ENCODE measurements at places on chromosomes 2 and 18. TPM values are rescaled to one million over a fixed set of nuclear protein-coding genes. Genes with fewer than 3 reads are reported as not detected.

CCDC68 gene
- total RNA-seq: 5.8 TPM

- DNase-seq: no peak
Measured at GRCh38 chr18:55013086-55013485, 53.8 kb upstream of the CCDC68 start.

GRCh38 chr2:140392824-140393223, 1612.6 kb upstream of the NXPH2 start:
- DNase-seq: no peak

GRCh38 chr18:13256444-13257305, 38.1 kb downstream of the LDLRAD4 start:
- DNase-seq: no peak

FSHR gene
- not detected for total RNA-seq

LOXHD1 gene
- not detected for total RNA-seq

GRCh38 chr18:55577812-55578539, 10.0 kb downstream of the TCF4 start:
- no peak for DNase-seq

EFHD1 gene
- 14.3 TPM for total RNA-seq

GRCh38 chr2:30145826-30146336, 926 bp upstream of the YPEL5 start:
- DNase-seq: no peak

ANO7 gene
- total RNA-seq: 0.36 TPM

DNA sequence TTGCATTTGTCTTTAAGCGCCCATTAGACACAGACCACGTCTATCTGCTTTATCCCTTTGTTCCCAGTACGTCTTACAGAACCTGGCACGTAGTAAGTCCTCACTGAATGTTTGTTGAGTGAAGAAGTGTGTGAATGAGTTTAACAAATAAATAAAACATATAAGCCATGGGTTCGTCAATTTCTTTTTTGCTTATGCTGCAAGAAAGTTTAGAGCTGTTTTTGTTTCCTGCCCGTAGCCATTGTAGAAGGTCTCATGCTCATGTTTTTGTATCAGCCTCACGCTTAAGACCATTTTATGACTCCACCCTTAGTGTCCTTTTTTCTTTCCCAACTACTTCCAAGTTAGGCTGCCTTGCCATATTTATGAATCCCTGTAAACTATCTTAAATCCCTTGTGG, 2.5 kb downstream of the ADD2 start:
- DNase-seq: no peak

DNA sequence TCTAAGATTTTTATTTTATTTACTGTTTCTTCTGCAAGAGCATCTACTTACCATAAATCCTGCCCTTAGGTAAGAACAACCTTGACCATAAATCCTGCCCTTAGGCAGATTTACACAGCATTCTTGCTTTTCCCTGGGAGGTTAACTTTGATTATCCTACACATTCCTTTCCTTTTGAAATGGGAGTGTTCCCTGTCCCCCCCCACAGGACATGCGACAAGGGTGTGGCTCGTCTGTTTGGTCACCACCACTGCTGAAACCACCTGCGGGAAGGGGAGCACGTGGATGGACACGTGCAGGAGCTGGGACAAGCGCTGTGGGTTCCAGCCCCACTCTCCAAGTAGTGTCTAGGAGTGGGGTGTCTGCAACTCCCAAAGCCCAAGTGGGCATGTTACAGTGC, 239.3 kb upstream of the SP5 start:
- DNase-seq: no peak

GRCh38 chr2:194730266-194730665, 926.8 kb upstream of the SLC39A10 start:
- DNase-seq: no peak

DNA sequence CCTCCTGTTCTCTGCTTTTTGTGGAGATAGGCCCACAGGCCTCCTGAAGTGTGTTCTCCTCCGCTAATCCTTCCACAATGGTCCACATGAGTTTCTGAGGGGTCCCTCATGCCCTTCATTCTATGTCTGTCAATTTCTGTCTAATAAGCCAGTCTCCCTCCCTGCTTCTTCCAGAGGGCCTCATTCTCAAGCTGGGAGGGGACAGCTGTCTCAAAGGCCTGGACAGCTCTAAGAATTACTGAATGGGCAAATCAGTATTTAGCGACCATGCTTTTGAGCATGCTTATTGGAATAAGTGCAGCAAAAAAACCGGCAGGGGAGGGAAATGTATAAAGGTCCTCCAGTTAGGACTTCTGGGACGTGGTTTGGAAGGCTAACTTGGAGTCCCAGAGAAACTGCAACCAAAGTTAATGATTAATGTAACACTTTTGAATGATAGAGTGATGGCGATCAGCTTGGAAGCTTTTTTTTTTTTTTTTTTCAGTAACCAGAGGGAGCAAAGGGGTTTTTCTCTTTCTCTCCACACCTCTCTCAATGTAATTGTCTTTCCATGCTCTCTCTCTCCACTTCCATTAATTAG, 890.7 kb upstream of the POU3F3 start:
- DNase-seq: no peak

KLF7 gene
- total RNA-seq: 6.9 TPM

DNA sequence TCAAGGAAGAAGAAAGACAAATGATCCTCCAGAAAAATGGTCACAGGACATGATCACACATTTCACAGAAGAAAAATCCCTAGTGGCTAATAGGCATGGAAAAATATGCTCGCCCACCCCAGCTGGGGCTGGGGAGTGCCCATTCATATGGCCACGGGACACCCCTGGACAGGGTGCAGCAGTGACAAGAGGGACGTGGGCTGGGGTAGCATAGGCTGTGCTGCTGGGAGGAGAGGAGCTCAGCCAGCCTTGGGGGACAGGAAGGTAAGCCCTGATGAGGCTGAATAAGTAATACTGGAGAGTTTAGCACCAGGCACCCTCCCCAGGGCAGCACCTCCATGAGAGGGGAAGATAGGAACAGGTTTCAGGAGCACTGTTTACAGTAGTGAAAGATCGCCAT, 254.9 kb upstream of the HS6ST1 start:
- no peak for DNase-seq

GRCh38 chr18:53101536-53102105, 761.6 kb downstream of the DCC start:
- DNase-seq: no peak

GRCh38 chr18:10353791-10354190, 100.6 kb upstream of the APCDD1 start:
- DNase-seq: no peak

DNA sequence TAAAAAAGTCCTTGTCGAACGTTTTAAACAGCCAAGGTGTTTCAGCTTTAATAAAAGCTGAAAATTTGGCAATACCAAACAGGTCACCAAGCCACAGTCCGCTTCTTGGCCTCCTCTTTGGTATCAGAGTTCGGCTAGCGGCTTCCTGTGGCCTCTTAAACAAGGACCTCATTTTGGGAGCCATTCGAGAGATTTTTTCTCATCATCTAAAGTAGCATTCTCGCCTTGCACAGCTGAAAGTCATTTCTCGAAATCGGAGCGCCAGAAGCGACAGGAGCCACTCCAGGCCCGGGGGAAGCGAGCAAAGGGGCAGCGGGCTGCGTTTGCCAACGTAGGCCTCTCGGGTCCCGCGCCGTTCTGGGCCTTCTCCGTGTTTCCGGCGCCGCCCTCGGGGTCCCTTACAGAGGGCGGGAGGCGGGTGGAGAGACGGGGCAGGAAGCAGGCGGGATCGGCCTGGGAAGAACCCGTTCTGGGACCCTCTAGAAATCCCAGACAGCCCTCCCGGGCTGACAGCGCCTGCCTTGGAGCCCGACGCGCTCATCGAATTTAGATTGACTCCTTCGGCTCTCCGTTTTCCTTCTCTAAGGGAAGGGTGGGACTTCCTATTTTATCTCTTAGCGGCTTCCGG, 522 bp upstream of the ZNF407 start:
- DNase-seq: peak; percentile 43

DNA sequence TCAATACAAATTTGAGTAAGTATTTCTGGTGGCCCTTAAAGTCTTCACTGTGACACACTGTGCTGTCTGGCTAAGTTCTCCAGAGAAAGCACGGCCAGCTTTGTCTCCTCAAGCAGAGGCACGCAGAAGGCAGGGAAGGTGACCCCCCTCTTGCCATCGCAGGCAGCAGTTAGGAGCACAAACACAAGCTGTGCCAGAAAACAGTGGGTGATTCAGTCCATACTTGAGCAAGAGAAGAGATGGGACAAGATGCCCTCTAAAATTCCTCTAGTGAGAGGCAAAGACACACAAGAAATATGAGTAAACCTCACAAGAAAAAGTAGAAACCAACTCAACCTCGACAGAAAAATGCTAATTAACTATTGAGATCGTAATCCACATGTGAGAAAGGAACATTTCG, 9.8 kb downstream of the MCEE start:
- DNase-seq: no peak

IKZF2 gene
- total RNA-seq: 15.5 TPM

DNA sequence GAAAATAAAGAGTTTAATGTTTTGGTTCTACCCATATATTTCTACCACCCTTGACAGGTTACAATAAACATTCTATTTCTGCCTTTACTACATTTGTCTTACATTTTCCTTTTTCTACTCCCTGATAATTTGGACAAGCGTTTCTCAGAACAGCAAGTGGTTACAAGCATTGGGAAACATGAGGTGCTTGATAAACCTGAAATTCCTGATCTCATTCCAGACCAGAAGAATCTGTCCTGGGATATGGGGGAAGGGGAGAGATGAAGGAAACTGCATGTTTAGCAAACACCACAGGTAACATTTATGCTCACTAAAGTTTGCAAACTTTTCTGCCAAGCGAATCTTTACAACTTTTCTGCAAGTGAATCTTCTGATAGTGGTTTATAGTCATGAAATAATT, 28.3 kb upstream of the DSC1 start:
- DNase-seq: no peak

DNA sequence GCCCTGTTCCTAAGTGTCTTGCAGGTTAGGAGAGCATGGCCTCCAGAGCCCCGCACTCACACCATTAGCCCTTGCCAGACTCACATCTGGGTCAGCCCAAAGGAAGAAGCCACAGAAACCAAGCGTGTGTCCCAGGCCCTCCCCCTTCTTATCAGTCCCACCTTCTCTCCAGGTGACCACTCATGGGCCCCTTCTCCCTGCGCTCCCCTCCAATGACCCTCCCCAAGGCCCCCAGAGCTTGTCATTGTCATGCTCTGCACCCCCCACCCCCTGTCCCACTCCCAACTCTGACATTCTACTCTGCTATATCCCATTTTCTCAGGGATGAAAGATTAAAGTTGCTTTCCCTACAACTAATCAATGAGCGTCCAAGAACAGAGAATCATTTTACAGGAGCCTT, 30.1 kb downstream of the CAPN14 start:
- DNase-seq: no peak

DNA sequence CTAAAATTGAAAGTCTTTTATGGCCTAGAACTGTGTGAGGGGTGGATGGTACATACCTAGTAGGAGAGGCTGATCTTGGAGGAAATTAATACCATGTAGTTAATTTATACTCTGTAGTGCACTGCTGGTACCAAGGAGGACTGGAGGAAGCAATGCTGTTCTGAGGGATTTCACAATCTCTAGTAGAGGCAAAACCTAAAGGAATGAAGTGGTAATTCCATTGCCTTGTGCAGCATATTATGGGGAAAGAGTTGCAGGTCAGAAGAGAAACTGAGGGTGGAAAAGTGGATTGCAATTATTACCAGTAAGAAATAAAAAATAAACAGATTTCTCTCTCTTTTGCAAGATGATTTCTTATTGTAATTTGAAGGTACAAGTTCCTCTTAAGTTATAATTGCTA, 2.2 kb downstream of the ABI2 start:
- DNase-seq: no peak

- no peak for DNase-seq
Measured at GRCh38 chr2:232984451-232985207, 28.4 kb downstream of the NGEF start.

Measured in gastrocnemius medialis (tissue), 4 donors.